T follicular helper cell (primary cell): ENCODE measurements at places on chromosomes 1 and 21.
A peak's percentile ranks its signal among the peaks of the same experiment; 100 is the strongest.

GRCh38 chr21:38095220-38095619 is 161.6 kb upstream of the KCNJ15 start:
- DNase-seq = no peak

DNA sequence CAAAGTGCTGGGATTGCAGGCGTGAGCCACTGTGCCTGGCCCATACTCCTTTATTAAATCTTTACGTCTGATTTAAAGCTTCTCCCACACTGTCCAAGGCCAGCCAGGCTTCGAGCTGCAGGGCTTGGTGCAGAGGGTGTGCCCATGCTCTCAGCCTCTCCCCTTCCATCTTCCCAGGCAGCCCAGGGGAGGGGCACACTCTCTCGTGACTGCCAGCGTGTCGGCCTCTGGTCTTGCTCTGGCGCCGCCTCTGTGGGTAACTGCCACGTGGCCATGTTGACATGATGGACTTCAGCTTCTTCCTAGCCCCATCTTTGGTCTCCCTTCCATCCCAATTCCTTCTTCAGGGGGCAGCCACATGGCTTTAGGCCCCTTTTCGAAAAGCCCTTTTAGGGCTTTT is 4.7 kb downstream of the GPR137B start:
- DNase-seq = no peak

DNA sequence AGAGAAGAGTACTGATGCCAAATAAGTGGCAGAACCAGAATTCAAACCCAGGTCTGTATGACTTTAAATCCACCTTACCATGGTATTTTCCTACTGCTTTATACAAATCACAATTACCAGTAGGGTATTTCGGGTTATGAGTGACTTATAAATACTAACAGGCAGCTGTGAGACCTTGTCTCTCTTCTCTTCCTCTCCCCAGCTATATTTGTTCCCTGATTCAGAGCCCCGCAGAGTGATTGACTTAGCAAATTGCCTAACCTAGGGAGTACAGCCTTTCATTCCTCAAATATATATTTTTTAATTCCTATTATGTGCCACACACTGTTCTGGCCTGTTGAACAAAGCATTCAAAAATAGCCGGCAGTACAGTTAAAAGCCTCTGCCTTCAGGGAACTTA is 168.0 kb downstream of the CLEC20A start:
- no peak for DNase-seq

DNA sequence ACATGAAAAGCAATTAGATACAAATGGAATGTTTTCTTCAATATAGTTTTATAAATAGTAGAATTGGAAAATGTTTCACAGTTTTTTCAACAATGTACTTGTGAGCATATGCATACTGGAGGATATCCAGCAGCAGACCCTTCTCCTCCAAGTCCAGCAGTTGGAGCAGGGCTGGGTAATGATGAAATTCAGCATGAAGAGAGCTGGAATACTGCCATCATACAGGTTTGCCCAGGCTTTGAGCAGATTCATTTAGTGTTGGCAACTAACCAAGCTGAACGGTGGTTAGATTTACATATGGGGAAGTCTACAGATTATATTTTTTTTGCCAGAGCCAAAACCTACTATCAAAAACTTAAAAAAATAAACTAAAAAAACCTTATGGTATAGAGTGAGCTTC is 38.3 kb downstream of the WDR3 start:
- DNase-seq = no peak

DNA sequence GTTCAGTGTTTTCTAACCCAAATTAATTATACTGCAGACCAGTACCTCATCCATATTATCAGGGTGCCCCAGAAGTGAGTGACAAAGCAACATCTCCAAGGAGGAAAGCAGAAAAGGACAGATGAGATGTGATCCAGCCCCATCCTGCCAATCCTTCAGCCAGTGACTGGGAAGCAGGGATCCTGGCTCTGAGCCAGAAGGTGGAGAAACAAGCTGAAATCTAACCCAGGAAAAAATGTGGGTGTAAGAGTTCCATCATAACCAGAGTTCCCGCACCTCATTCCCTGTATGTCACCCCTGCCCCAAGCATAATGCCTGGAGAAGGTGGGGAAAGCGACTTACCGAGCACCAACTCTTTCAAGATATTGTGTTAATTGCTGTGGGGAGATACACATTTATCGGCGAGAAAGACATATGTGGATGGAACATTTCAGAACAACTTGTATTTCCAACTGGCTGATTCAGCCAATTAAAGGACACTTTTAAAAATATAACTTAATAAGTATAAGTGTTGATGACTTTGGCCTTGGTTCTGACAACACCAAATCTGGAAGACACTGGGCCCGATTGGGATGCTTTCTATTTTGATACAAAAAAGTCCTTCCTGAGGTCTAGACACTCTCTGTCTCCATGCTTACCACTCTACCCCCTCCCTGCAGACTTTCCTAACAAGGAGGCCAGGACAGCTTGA is 14.9 kb downstream of the PLEKHA6 start:
- no peak for DNase-seq

- no peak for DNase-seq
These were observed 133.2 kb upstream of the USP24 start for GRCh38 chr1:55348356-55348755.

DNA sequence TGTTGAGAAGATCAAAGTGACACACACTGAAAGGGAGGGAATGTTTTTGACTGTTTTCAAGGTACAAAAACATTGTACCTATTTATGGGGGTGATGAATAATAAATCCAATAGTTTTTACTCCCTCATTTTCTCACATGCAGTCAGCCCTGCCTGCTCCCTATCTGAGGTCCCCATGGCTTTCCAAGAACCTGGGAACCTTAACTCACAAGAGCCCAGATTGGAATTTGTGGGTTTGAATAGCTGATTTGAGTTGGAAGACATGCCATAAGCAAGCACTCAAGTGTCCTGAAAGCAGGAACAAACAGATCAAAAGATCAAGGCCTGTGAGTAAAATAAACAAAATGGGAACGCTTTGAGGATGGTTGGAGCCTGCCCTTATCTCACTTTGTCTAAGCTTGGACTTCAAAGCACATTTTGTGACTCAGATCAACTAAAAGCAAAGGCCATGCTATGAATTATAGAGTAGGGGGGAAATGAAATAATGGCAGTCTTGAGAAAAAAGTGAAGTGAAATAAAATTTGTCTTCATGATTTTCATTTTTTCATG is 136.6 kb downstream of the LYPLAL1 start:
- no peak for DNase-seq

- no peak for DNase-seq
These were observed 3.0 kb upstream of the SMPDL3B start for GRCh38 chr1:27931759-27932158.

GRCh38 chr1:1393428-1393827 is 5.7 kb downstream of the CCNL2 start:
- no peak for DNase-seq

DNA sequence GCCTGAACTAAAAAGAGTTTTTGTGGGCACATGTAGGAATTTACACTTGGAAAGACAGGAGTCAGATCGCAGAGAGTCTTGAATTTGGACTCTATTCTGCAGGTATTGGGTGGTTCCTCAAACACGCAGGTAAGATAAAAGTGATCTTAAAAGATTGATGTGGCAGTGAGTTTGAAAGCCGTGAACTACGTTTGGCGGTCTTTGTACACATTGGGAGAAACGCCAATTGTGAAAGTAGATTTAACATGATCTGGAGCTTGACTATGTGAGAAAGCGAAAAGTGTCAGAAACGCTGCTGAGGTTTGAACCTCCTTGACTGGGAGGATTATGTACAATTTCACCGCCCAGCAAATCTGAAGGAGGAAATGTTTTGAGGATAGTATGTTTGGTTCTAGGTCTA is 1.5 kb upstream of the PPP2R5A start:
- no peak for DNase-seq

DNA sequence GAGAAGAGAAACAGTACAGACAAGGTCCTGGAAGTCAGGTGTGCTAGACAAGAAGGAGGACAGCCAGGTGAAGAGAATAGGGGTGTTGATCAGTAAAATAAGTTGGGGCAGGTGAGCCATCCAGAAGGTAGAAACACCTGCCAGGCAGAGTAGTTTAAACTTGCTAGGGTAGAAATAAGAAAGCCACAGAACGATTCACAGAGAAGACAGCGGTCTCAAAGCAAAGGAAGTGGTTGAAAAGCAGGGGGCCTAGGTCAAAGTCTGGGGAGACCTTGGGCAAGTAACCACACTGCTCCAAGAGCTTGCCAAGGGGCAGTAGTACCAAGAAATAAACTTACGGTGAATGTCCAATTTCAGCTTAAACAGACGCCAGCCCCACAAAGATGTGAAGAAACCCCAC is 116.6 kb upstream of the PROX1 start:
- DNase-seq = no peak

DNA sequence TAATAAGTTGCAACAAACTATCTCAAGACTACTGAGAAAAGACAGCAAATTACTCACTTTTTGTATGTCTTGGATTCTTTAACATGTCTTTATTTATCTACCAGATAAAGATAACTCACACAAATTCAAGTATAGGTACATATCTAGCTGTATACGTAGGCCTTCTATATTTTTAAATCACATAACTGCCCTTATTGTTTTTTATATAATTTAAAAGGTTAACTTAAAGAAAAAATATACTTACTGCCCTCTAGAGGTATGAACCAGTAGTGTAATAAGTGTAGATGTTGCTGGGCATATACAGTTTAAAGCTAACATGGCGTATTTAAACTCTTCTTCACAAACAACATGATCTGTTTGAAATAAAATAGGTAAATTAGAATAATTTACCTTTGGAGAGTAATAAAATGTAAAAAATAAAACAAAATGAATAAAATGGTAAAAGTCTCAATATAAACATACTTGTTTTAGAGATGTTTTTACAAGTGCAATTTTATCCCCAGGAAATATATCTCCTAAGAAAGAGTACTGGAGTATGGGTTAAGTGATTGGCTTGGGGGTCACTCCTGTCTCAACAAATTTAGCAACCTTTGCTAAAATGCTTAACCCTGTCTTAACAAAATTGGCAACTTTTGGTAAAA is 235.2 kb downstream of the KCNT2 start:
- no peak for DNase-seq

GRCh38 chr21:41611966-41612606 is 104.1 kb upstream of the TMPRSS2 start:
- no peak for DNase-seq

DNA sequence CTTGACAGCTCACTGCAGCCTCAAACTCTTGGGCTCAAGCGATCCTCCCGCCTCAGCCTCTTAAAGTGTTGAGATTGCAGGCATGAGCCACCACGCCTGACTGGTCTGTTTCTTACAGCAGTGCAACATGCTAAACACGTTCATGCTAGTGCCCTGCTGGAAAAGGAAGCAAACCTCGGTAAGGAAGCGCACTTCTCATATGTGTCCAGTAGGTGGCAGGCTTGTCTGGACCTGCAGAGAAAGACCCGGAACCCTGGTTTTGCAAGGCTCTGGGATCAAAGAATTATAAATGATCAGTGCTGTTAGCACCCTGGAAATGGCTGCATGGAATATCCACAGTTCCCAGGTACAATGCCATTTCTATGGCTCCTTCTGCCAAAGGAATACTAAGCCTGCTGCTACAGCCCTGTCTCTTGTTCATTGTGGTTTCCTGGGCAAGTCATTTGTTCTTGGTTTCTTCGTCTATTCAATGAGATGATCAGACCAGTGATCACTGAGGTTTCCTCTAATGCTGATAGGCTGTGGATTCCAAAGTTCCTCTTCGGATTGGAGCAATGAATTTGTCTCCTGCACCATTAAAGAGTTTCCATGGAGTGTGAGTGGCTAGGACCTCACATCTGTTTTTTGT is 15.9 kb downstream of the RNU5D-1 start:
- peak; percentile 53 for DNase-seq

DNA sequence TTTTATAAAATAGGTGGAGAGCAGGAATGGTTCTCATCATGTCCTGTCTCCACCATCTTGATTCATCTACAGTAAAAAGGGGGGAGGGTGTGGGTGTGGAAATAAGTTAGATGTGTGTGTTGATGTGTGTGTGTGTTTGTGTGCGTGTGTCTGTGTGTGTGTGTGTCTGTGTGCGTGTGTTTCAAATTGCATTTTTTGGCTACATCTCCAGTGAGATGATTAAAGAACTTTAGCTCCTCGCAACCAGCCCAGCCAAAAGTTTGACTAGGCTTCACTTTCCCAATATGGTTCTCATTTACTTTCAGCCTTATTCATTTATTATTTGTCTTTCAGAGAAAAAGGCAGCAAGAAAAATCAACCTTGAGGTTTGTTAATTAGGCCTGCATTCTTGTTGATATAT is 14.7 kb upstream of the HAO2 start:
- no peak for DNase-seq

DNA sequence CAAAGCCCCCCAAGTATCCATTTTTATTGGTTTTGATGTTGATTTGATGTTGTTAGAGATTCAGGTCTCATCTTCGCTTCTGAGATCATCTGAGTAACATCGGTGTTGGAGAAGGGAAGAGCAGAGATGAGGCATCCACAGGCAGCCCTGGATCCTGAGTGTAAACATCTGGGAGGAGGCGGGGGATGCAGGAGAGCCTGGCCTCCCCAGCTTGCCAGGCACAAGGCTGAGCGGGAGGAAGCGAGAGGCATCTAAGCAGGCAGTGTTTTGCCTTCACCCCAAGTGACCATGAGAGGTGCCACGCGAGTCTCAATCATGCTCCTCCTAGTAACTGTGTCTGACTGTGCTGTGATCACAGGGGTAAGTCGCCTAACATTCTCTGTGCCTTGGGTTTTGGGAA is at the start of gene PROK1:
PROK1 (plus strand) TSS at position 221 of the 400 bp plus-strand sequence; CDS start at position 289, 68 bp downstream.
- DNase-seq = no peak

- DNase-seq = peak; percentile 36
These were observed 16.2 kb downstream of the PLEKHO1 start for GRCh38 chr1:150165622-150166612.

DNA sequence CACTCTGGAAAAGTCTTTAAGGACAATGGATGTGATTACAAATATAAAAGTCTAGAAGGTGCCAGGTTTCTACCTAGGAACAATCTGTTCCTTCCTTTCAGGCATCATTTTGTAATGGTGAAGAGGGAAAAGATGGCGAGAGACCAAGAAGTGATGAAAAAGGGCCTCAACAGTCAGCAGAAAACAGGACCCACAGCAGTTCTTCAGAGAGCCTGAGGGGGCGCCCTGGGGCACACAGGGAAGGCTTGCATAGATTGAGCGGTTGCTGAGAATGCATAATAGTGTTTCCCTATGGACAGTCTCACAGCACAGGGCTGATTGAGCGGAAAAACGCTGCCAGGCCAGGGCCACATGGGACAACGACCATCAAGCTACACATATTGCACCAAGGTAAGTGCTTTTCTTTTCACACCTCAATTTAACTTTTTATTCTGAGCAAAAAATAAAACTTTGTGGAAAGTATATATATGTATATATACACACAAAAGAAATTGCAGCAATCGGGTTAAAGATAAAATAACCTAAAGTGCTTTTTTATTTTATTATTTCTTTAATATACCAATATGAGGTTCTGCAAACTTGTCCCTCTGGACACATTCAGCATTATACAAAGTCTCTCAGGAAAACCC is 3.1 kb upstream of the YRDC start:
- DNase-seq = peak; percentile 48
